PC-9 (cell line): ENCODE measurements at places on chromosomes 3 and 15. TPM values are rescaled to one million over a fixed set of nuclear protein-coding genes. Genes with fewer than 3 reads are reported as not detected.

The CHST14 gene
- total RNA-seq, result 30.6 and 34.3 TPM in 2 replicates

- H3K27me3 ChIP-seq, result 0 out of 2 replicates have a peak, but pooled peaks cover 4% of the 10 kb centered on the region
- no peak overlapping the region for H3K27ac ChIP-seq
- no peaks in the 10 kb centered on the region for H3K4me1 ChIP-seq
- H3K36me3 ChIP-seq, result no peaks in the 10 kb centered on the region
- DNase-seq, result no peak
These were observed 53.6 kb downstream of the HOMER2 start for GRCh38 chr15:82898961-82899360.

The PP2D1 gene
- total RNA-seq, result not detected in 2 replicates

DNA sequence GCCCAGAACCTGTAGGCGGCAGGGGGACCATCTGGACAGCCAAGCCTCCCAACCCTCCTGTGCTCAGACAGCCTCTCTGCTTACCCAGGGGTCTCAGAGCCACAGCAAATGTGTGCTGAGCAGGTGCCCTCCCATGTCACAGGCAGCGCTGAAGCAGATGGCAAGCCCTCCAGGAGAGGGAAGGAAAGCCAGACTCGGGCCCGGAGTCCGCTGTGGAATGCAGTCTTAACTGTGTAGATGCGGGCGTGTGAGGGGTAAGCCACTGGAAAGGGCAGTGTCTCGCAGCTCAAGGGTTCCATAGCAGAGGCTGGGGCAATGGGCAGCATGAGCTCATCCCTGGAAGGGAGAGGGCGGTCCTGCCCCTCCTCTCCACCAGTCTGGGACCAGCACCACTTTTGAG, 45.6 kb downstream of the UMPS start:
- H3K4me1 ChIP-seq, result peaks cover 5% of the 10 kb centered on the region; the same call in 1 of the 2 replicates
- no peaks in the 10 kb centered on the region for H3K27me3 ChIP-seq
- H3K27ac ChIP-seq, result no peak overlapping the region
- DNase-seq, result no peak
- H3K4me3 ChIP-seq, result no peak overlapping the region

DNA sequence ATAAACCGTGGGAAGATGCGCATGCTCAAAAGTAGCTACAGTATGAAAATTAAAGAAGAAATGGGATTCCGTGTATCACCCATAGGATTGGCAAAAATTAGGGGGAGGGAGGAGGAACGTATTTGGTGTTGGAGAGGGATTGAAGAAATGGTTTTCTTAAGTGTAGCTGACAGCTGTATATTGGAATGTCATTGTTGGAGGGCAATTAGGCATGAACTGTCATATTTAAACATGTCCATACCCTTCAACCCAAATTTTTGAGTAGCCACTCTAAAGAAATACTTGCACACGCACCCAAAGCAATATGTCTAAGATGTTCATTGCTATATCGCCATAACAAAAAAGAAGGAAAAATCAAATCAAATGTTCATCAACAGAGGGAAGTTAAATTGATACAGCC, 144.7 kb downstream of the TLE3 start:
- no peak overlapping the region for H3K27ac ChIP-seq
- no peak for DNase-seq
- H3K27me3 ChIP-seq, result no peaks in the 10 kb centered on the region
- H3K4me3 ChIP-seq, result no peak overlapping the region
- 0 out of 2 replicates have a peak, but pooled peaks cover 6% of the 10 kb centered on the region for H3K4me1 ChIP-seq
- no peaks in the 10 kb centered on the region for H3K36me3 ChIP-seq
